Muscle of arm (tissue), 14 donors: ENCODE measurements at places on chromosomes 7 and 10. TPM values are rescaled to one million over a fixed set of nuclear protein-coding genes. Genes with fewer than 3 reads are reported as not detected.

Gene GIMAP8
- 11.2 TPM for polyA plus RNA-seq

Gene ASAH2
- polyA plus RNA-seq = not detected

Gene SLC16A9
- polyA plus RNA-seq = 4.9 TPM

Gene PTN
- polyA plus RNA-seq = 107 TPM

Gene CRPPA
- polyA plus RNA-seq = 4.3 TPM

Gene FAM237B
- not detected for polyA plus RNA-seq

Gene FMC1
- polyA plus RNA-seq = 17.8 TPM

Gene EEPD1
- polyA plus RNA-seq = 9.2 TPM

Gene H2BK1
- not detected for polyA plus RNA-seq

Gene TEX47
- not detected for polyA plus RNA-seq

Gene TBC1D12
- polyA plus RNA-seq = 10.4 TPM

Gene ASAH2B
- 5.1 TPM for polyA plus RNA-seq

Gene GARIN1A
- 1.8 TPM for polyA plus RNA-seq

Gene TMEM176B
- polyA plus RNA-seq = 17.3 TPM

GRCh38 chr10:57983281-57983791 is 284.4 kb downstream of the IPMK start:
- no peak for DNase-seq

GRCh38 chr7:105649727-105650381 is 68.6 kb upstream of the EFCAB10 start:
- DNase-seq = no peak

DNA sequence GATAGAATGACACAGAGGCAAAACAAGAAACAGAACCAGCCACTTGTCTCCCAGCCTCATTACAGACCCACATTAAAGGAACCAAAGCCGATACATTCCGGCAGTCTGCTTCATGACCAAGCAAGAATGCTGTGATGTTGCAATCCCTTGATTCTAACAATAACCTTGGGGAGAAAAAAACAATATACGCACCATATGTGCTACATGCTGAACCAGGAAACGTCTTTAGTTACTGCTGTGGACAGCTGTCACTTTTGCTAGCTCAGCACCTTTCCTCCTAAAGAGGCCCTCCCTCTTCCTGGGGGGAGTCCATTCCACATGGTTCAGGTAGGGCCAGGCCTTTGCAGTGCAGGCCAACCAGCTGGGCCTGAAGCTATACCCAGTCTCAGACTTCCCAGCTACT is 79.1 kb downstream of the PRTFDC1 start:
- no peak for DNase-seq

DNA sequence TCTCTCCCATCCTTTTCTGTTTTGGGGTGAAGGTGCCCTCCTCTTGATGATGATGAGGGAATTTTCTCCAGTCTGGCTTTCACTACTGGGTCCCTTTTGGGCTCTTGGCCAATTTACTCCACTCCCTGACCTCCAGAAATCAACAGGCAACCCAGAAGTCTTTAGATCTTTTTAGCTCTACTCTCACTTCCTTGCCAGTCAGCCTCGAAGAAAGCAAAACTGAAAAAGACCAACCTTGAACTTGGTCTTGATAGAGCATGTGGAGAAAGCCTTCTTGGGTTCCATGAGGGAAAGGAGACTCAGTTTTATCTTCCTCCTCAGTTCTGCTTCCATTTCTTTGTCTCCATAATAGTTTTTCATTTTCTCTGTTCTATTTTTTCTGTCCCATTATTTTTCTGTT is 91.4 kb upstream of the NPVF start:
- no peak for DNase-seq

GRCh38 chr10:51706225-51706624 is 6.8 kb upstream of the CSTF2T start:
- peak; percentile 68 for DNase-seq

GRCh38 chr10:100980311-100980710 is 7.0 kb downstream of the MRPL43 start:
- no peak for DNase-seq

DNA sequence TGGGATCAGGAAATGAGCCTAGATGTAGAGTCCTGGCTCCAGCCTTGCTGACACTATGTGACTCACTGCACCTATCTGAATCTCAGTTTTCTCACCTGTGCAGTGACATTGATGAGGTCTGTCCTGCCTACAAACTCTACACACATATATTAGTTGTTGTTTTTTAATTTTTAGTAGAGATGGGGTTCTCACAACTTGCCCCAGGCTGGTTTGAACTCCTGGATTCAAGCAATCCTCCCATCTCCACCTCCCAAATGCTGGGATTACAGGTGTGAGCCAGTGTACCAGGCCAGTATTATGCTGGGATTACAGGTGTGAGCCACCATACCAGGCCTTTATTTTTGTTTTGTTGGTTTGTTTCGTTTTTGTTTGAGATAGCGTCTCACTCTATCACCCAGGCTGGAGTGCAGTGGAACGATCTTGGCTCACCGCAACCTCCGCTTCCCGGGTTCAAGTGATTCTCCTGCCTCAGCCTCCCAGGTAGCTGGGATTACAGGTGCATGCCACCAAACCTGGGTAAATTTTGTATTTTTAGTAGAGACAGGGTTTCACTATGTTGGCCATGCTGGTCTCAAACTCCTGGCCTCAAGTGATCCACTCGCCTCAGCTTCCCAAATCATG is 11.8 kb upstream of the DDIT4 start:
- no peak for DNase-seq

GRCh38 chr7:741191-741671 is 14.2 kb upstream of the PRKAR1B start:
- DNase-seq = no peak

- no peak for DNase-seq
Observed at GRCh38 chr7:137987968-137988367, 13.9 kb downstream of the CREB3L2 start.

- no peak for DNase-seq
Observed at GRCh38 chr7:17456541-17456940, 158.1 kb downstream of the AHR start.

GRCh38 chr7:158658475-158658874 is 46.1 kb downstream of the NCAPG2 start:
- DNase-seq = no peak

DNA sequence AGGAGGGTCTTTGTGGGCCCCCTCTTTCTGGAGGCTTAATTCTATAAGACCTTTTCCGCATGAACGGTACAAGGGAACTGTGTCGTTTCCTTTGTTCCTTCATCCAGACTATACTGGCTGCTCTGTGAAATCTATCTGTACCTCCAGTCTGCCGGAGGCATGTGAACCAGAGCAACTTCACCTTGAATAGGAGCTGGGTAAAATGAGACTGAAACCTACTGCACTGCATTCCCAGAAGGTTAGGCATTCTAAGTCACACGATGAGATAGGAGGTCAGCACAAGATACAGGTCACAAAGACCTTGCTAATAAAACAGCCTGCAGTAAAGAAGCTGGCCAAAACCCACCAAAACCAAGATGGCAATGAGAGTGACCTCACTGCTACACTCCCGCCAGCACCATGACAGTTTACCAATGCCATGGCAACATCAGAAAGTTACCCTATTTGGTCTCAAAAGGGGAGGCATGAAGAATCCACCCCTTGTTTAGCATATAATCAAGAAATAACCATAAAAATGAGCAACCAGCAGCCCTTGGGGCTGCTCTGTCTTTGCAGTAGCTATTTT is 36.8 kb upstream of the INPP5F start:
- DNase-seq = no peak

DNA sequence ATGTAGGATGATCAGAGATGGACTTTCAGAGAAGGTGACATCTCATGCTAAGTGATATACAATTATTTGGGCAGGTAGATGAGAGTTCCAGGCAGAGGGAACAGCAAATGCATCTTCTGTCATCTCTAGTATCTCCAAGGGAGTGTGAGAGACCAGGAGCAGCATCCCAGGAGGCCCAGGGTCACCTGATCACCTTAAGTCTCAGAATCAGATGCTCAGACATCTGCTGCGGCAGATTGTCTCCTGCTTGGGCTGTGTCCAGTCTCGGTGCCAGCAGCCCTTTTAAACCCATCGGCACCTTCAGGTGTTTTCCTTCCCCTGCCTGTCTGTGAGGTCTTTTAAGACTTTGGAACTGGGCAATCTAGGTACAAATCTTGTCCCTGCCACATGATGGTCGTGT is 690.6 kb downstream of the LRMDA start:
- DNase-seq = no peak

DNA sequence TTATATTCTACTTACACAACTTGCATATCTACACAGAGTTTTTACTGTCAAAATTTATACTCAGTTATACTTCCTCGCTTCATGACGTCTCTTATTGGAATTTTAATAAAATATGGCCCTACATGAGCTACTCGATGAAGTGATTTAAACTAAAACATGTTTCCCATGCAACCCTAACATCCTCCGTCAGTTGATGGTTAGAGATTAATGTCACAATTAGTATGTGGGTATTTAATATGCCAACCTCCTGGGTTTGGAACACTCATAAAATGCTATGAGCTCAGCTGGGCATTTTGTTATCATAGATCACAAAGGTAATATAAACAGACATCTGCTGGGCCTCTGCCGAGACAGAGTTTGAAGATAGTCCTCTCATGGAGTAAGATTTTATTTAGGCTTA is 66.5 kb downstream of the GNAT3 start:
- DNase-seq = no peak

GRCh38 chr7:151694828-151695580 is 175.3 kb upstream of the RHEB start:
- no peak for DNase-seq

GRCh38 chr7:72077786-72078185 is 334.4 kb downstream of the CALN1 start:
- DNase-seq = no peak

GRCh38 chr7:87312215-87312865 is 33.1 kb upstream of the CROT start:
- DNase-seq = peak; percentile 57

DNA sequence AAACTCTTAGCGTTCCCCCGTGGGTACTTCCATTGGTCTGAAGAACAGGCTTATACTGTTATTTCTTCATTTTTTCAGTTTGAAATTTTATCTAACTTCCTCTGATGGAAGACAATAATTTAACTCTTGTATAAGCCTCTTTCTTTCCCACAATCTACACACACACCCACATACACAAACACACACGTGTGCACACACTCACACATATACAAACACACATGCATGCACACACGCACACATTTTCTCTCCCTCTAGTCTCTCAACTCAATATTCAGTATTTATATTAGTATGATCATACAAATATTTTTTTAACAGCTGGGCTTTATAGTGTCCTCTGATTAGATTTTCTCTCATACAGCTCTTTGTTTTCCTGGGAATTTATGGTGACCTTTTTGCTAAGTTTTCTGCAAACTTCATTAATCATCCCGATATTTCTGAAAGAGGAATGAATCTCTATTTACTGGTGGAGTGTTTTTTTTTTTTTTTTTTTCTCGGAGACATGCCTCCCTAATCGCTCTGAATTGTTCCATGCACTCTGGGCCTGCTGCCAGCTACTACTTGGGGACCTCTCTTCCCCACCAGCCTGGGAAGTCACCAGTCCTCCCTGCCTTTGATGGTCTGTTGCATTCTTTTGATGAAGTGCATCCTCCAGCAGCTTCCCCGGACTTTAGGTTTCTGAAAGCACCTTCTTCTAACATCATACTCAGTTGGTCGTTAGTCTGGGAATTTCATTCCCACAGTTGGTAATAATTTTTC is 75.5 kb downstream of the ZNF777 start:
- DNase-seq = no peak

DNA sequence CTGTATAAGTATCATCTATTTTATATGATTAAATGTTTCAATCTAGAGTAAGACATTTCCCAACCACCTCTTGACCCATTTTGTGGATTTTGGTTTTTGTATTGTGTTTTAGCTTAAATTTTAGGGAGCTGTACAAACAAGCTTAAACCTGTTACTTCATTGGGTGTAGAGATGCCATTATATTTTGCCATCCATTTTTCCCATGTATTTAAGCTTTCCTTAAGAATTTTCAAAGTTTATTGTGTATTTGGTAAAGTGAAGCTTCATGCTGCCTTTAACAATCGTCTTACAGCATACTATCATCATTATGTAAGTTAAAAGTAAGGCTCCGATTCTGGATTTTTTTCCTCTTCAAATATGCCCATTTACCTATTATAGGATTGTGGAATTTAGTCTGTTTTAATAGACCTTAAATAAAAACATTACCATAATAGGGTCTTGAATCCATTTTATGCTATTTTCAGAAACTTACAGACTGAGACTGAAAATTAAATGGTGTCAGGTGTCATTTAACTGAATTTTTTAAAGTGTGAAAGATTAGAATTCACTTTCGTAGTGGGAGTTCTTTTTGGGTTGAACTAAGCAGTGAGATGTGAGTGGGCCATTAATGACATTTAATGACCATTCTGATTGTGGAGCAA is 2.2 kb downstream of the KMT2E start:
- DNase-seq = no peak

DNA sequence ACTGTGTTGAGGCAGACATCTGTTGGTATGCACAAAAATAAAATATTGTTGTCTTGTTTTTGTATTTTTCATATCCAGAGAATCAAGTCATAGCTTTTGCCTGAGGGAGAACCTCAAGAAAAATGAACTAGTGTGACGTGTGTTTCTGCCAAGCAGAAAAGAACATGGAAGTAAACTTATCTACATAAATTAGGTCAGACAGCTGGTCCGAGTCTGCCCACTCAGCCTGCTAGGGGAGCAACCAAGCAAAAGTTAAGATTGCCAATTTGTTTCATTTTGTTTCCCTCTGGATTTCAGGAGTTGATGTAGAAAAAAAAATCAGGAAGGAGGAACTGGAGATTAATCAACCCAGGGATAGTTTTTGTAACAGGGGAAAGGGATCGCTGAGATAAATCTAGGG is 572.4 kb upstream of the LRRTM3 start:
- DNase-seq = no peak

GRCh38 chr10:93742633-93743349 is 14.9 kb upstream of the LGI1 start:
- no peak for DNase-seq

DNA sequence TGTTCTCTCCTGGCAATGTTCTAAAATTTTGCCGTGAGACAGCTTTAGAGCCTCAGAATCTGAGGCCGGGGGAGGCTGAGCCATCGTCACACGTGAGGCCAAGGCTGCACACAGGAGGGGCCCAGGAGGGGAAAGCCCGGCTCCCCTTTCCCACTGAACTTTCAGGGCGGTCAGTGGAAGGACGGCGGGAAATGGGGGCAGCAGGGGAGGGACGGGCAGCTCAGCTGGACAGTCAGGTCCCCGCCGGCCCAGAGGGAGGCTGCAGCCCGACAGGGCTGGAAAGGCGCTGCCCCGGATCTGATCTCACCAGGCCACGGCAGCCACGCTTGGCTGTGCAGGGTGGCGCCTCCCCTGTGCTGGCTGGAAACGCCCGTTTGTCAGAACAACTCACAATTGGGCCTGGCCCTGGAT is 43.3 kb upstream of the ADGRA1 start:
- peak; percentile 69 for DNase-seq

GRCh38 chr10:98655492-98655891 is 208.8 kb upstream of the HPS1 start:
- no peak for DNase-seq

DNA sequence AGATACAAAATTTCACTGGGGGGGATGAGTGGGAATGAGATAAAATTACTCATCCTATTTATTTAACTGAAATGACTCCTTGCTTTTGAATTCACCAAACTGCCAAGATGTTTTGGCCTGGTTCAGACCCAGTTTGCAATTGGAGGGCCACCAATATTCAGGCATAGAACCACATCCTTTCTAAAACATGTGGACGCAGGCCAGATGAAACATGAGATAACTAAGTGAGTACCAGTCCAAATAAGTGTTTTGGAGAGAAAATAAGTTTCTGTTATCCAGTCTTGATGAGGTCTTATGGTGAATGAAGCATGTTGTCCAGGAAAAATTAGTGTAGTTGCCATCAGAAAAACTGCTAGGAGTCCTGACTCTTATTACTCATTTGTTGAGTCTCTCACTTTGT is 36.3 kb upstream of the PDK4 start:
- no peak for DNase-seq
